ENCODE measurements at places on chromosomes 5 and 9.

DNA sequence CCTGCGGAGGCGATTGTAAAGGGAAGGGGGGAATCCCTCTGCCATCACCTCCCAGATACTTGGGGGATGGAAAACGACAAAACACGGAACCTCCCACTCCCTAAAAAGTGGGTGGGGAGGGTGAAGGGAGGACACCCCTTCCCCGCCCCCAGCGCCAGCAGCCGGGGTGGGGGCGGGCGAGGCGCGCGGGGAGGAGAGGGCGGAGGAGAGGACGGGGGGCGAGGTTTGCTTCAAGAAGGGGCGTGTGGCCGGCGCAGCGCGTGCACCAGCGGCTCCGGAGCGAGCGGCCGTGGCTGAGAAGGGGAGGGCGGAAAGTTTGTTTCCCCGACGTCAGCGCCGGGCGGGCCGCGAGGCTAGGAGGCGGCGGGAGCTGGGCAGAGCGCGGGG, at the start of gene PRRX2:
Gene PRRX2, plus strand, starts transcription at position 259 of the 387 bp plus-strand sequence. CDS start 221 bp downstream, outside the sequence.
- no peak for DNase-seq

GRCh38 chr5:181189363-181189961, 15.5 kb downstream of the TRIM7 start:
- peak; percentile 50 for DNase-seq

- DNase-seq, result no peak
Measured at GRCh38 chr5:50463047-50463446, 22.0 kb upstream of the EMB start.

DNA sequence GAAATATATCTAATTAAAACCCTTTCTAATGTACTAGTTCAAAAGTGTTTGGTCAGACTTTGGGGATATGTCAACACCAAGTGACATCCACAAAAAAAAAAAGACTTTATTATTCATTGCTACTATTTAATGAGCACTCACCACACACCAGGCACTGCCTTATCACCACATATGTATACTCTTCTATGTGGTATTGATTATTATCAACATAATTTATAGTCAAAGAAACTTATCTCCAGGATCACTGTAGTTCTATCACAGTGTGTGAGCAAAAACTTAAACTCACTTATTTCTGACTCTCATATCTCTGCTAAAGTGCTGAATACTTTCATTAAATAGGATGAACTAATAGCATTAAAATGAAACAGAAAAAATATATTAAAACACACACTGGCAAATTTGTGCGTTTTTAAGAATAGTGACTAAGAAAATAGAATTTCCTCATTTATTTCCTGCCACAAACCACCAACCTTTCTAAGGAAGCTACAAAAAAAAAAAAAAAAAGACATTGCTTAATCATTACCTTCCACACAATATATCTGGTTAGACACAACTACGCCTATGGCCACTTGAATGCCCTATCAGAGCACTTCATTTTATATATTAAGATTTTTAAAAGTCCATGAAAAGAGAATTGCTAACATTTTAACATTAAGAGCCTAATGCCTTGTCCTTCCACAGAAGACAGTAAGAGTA, 12.8 kb downstream of the SLCO4C1 start:
- no peak for DNase-seq

GRCh38 chr9:68703672-68704071, 1.4 kb upstream of the PIP5K1B start:
- DNase-seq, result no peak

DNA sequence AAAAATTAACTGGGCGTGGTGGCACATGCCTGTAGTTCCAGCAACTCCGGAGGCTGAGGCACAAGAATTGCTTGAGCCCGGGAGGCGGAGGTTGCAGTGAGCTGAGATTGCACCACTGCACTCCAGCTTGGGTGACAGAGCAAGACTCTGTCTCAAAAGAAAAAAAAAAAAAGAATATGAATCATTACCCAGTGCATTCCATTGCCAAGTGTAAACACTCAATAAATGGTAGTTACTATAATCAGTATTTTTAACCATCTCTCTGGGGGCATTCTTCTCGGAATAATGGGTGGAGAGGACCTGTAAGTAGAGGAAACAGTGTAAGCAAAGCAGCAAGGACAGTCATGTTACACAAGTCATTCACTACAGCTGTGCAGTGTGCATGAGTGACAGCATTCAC, 13.8 kb upstream of the RANBP17 start:
- DNase-seq, result no peak
